Stimulated activated CD4-positive, alpha-beta T cell treated with anti-CD3 and anti-CD28 coated beads, Interleukin-2, amount 100 ng/mL, for 48 hours (primary cell): ENCODE measurements at places on chromosomes 13 and 19.

DNA sequence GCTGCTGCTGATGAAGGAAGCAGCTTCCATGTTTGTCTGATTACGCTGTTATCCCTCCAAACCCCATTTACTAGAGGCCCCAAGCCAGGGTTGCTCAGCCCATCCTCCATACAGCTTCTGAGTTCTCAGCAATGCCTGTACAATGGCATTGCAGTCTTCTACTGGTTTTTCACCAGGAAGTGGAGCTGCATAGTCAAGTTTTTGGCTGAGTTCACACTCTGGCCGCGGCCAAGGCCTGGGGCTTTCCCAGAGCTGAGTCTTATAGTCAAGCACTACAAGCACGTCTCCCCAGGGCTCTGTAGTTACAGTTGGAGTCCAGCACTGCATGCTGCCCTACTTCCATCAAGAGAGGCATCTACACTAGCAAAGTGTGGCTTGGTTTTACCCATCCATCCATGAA, 182.5 kb downstream of the POU4F1 start:
- no peak for DNase-seq

DNA sequence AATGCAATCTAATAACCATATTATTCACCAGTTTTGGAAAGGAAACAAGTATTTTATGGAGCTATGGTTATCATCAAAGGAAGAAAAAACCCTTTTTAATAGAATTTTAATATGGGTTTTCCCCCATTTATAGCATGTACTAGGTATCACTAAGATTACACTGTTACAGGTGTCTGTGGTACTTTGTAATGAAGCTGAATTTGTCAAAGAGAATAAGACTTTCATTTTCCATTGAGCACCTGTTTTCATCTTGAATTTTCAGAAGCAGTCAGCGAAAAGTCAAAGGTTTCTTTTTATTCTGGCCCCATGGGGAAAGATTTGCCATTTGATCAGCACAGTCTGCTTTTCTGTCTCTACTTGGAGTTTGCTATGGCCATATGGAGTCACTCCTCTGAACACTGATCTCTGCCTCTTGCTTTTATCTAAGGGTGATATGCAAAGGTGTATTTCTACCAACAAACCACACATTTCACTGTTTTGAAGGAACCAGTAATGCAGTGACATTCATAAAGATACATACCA, 590.0 kb downstream of the DCT start:
- no peak for DNase-seq

DNA sequence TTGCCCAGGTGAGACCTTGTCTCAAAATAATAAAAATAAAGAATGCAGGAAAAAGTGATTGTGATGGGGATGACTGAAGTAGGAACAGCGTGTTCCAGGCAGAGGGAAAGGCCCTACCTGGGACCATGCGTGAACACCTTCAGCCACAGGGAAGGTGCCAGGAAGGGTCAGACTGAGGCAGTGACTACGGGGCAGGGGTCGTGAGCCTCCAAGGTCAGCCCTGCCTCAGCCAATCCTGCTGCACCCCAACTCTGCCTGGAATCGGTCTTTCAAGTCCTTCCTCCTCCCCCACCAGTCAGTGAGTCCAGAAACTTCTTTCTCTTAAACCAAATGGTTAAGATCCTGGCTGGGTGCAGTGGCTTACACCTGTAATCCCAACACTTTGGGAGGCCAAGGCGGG, 16.1 kb upstream of the TLE2 start:
- no peak for DNase-seq

- DNase-seq = no peak
Observed at GRCh38 chr13:73952648-73953047, 181.6 kb downstream of the KLF12 start.

DNA sequence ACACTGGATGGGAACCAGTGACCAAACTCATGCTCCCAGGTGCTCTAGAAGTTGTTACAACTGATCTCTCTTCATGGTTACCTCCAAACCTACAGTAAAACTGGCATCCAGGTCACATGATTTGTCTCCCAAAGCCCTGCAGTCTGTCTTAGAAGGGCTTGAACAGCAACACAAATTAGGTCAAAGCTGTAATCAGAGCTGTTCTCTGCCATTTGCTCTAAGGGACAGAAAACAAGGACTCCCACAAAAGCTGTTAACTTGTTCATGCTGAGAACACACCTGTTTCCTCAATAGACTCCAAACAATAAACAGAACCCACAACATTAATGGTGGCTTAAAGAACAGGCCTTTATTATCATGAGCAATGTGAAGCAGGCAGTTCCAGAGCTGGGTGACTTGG, 8.0 kb downstream of the ZNF671 start:
- DNase-seq = no peak

DNA sequence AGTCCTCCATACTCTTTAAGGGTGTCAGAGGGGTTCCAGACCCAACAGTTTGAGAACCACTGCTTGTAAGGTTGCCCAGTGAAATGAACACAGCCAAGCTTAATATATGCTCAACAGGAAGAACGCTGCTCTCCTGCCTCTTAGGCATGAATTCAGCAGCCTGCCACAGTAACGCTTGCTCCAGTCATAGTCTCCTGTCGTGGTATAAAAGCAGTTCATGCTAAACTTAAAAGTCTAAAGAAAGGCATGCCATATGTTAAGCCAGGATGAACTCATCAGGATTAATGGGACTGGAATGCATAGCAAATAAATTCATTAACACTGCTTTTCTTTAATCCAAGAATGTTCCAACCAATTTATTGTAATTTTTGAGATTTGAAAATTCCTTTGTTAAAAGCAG, 38.7 kb downstream of the SLC7A1 start:
- DNase-seq = no peak

GRCh38 chr19:18329035-18329376, 6.1 kb upstream of the LSM4 start:
- no peak for DNase-seq

- no peak for DNase-seq
Observed at GRCh38 chr13:31377946-31378345, 178.2 kb downstream of the B3GLCT start.
